ENCODE measurements at places on chromosomes 16 and 17.
A peak's percentile ranks its signal among the peaks of the same experiment; 100 is the strongest.

- no peak for DNase-seq
These were observed 5.3 kb upstream of the DDX52 start for GRCh38 chr17:37648555-37648954.

DNA sequence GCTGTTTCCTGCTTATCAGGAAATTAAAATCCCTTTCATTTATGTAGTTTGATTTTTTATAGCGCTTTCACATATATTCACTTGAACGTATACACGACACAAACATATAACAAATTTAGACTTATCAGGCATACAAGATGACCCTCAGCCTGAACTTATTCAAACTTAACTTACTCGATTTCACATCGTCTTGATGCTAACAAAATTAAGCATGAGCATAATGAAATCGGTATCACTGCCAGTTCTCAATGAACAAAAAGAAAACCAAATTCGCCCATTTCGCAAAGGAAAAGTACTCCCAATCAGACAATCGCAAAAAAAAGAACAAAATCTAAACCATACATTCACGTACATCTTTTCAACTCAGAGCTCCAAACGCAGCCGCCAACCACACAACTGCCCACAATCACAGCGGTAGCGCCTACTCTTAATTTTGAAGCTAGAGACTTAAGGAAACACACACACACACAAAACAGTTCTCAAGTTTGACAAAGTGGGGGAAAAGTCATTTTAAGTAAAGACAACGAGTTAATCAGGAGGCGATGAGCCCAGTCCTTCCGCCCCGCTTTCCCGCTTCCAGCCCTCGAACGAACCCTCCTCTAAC, 1.1 kb downstream of the GJC1 start:
- no peak for DNase-seq

GRCh38 chr17:50145532-50146229, 4.8 kb downstream of the PPP1R9B start:
- no peak for DNase-seq

DNA sequence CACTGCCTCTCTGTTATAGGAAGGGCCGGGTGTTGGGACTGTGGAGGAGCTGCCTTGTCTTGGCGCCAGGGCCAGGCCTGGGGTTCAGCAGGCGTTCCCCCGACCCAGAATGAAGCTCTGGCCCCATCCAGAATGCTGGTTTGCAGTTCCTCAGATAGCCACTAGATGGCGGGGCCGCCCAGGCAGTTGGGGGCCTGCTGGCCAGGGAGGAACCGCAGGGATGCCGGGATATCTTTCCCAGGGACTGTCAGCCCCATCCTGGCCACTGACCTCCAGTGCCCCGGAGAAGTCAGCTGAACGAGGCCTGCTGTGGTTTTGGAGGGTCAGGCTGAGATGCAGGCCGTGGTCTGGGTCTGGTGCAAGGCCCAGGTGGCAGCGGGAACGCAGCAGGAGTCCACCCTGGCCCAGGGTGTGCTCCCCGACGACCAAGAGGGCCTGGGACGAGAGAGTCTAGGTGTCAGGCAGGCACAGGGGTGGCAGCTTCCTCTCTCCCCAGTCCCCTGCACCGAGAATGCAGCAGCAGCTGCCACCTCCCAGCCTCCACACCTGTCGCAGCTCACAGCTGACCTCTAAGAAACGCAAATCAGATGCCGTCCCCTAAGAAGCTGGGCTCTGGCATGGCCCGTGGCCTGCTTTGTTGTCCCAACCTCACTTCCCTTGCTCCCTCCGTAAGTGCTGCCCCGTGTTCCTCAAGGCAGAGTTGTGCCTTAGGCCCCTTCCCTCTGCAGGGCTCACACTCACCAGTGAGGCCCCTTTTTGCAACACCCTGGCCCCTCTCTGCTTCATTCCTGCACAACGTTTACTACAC, 51.2 kb downstream of the RMI2 start:
- DNase-seq, result peak; percentile 52

GRCh38 chr17:78359321-78359996, 418 bp downstream of the SOCS3 start:
- no peak for DNase-seq

DNA sequence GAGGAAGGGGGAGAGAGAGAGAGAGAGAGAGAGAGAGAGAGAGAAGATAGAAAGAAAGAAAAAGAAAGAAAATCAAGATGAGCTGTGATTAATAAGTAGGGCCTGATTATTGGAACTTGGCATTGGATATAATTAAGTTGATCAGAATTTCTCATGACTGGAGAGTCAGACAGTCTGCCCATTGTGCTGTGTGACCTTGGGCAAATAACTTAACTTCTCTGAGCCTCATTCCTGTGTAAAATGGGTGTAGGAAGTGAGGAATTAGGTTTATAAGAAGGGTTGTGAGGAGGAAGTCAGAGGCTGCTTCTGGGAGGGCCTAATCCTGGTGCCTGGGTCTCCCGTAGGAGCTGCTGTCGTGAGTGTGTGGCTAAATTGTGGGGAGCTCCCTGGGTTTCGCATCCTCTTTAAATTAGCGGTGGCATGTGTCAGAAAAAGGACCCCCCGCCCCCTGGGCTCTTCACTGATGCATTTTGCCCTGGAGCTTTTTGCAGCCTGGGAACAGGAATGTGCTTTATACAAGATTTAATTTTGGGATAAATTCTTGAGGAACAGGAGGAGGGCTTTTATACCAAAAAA, 76.0 kb downstream of the CMIP start:
- DNase-seq, result no peak

DNA sequence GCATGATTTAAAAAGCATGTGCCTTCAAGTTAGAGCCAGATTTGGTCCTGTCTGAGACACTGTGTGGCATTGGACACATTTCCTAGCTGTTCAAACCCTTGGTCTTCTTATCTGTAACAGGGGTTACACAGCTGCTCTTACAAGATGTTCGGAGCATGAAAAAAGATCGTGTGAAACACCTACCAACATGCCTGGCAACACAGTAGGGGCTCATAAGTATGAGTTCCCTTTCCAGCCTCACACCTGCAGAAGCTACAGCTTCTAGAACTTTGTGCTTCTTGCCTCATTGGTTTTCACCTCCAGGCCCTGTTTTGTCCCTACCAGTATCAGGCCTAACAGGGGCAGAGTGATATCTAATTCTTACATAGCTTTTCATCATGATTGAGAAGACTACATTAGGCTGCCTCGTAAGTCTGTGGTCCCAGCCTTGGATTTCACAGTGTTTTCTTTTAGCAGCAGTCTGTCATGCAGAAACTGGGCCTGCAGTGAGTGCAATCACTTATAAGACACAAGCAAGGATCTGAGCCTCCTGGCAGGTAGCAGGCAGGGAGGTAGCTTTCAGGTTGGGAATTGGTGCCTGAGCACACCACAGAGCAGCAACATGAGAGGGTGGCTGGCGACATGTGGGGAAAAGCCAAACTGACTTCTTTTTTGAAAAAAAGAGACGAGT, 78.8 kb downstream of the CCDC182 start:
- DNase-seq, result no peak

GRCh38 chr16:20074099-20074991, 655 bp upstream of the GPR139 start:
- DNase-seq, result no peak

DNA sequence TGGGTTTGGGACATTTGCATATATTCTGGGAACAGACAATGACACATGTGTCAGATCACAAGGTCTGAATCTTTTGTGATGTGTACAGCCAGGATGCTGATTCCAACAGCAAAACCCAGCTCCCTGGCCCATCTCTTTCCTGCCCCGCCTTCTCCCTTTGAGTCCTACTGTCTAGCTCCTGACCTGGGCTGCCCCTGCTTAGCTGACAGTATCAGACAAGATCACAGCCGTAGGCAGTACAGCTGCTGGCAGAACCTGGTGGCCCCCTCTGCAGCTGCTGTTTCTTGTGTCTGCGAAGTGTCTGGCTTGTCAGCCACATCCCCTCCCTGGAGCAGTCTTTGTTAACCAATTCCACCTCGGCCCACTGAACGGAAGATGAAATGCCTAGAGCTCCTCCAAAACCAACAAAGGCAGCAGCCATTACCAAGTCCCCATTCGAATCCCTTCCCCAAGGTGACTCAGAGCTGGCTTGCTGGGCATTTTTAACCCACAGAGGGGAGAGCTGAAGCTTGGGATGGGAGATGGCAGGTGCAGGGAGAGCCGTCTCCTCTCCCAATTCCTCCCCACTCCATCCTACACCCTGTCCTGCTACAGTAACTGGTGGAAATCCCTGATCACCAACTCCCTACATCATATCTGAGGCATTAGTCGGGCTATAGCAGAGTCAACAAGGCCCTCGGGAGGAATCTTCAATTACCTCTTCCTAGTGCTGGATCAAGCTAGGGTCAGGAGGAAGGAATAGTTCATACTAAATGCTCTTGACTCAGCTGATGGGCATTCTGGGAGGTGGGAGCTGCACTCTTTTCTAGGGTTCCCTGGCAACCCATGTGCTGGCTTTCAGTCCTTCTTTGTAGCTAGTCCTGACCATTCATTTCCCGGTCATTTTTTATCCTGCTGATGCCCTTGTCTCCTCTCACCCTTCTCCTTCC, 5.8 kb downstream of the PIPOX start:
- no peak for DNase-seq

- peak; percentile 47 for DNase-seq
These were observed 1.4 kb upstream of the ALDOA start for GRCh38 chr16:30063893-30064728.

GRCh38 chr16:22961206-22961605, 147.2 kb downstream of the HS3ST2 start:
- DNase-seq, result no peak

GRCh38 chr17:58595194-58595792, 80.9 kb upstream of the MTMR4 start:
- DNase-seq, result no peak

GRCh38 chr16:8611886-8612600, 9.5 kb upstream of the METTL22 start:
- DNase-seq, result no peak
